ENCODE measurements at places on chromosomes 5 and 9.

- DNase-seq, result peak; percentile 25
These were observed 872 bp downstream of the TXNDC15 start for GRCh38 chr5:134874831-134875655.

- no peak for DNase-seq
These were observed 27.0 kb downstream of the TRIM14 start for GRCh38 chr9:98091735-98092612.

- DNase-seq, result no peak
These were observed 73.7 kb upstream of the FST start for GRCh38 chr5:53406630-53407316.

- DNase-seq, result no peak
These were observed 195.8 kb downstream of the SREK1 start for GRCh38 chr5:66339896-66340295.

DNA sequence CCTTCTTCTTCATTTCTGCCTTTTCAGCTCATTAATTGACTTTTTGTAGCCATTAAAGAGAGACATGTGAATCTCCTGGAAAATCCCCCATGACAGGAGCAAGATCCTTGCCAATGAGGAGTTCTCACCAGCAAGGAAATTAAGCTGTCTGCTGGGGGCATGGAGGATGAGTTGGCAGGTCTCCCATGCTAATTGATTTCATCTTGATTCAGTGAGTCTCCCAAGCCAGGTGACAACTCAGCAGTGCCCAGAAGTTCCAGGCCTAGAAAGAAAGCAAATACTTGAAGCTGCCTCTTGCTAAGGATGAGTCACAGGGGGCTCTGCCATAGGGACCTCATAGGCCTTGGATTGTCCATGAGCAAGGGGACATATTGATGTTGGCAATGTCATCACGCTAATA lies 30.0 kb upstream of the ADRA1B start:
- no peak for DNase-seq

DNA sequence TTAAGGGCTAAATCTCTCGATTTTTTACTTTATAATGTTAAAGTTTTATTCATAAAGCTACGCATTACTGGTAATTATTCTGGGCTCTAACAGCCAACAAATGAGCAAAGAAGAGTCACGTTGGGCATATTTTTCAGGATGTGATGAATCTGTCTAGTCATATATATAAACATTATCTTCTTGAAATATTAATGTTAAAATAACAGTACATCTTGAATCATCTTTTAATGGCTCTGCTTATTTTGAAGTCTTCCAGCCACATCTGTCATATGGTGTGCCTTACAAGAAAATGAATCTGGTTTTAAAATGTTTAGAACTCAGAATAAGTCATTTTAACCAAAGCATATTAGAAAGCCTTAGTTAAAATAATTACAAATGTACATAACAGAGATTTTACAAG lies 96.9 kb downstream of the CWC27 start:
- DNase-seq, result no peak

DNA sequence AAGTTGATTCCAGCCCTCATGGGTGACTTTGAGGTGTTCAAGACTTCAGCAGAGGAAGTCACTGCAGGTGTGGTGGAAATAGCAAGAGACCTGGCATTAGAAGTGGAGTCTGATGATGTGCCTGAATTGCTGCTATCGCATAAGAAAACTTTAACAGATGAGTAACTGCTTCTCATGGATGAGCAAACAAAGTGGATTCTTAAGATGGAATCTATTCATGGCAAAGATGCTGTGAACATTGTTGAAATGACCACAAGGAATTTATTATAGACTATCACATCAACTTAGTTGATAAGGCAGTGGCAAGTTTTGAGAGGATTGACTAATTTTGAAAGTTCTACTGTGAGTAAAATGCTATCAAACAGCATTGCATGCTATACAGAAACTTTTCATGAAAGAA lies 17.1 kb upstream of the POU4F3 start:
- no peak for DNase-seq

GRCh38 chr9:6567140-6567591 lies 78.4 kb downstream of the GLDC start:
- no peak for DNase-seq

DNA sequence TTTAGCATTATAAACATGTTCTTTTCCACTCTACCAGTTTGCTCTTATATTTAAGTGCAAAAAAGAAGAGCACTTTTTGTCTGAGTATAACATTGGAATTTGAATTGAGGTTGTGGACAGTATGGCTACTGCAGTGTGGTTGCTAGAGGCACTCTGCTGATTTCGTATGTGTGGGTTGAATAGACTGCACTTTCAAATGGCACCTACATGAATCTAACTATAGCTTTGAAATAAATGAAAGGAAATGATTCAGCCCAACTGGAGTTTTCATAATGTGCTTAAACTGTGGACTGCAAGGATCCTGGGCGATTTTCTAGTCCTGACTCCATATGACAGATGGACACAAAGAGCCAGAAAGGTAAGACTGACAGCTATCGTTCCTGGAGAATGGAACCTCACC lies 657.6 kb upstream of the RIOK2 start:
- DNase-seq, result no peak
